ENCODE measurements at places on chromosomes 7 and 10. TPM values are rescaled to one million over a fixed set of nuclear protein-coding genes. Genes with fewer than 3 reads are reported as not detected.

GRCh38 chr7:5197811-5198210 lies 7.8 kb downstream of the WIPI2 start:
- peaks cover 40% of the 10 kb centered on the region for H3K36me3 ChIP-seq
- no peaks in the 10 kb centered on the region for H3K27me3 ChIP-seq
- no peak for DNase-seq
- H3K4me3 ChIP-seq: no peak overlapping the region
- no peak overlapping the region for H3K27ac ChIP-seq

- H3K36me3 ChIP-seq: no peaks in the 10 kb centered on the region
- no peak for DNase-seq
- peaks cover 8% of the 10 kb centered on the region for H3K4me1 ChIP-seq
- H3K27me3 ChIP-seq: peaks cover 21% of the 10 kb centered on the region
- no peak overlapping the region for H3K4me3 ChIP-seq
- no peak overlapping the region for H3K27ac ChIP-seq
Measured at GRCh38 chr7:128274884-128275603, 34.0 kb downstream of the LEP start.

DNA sequence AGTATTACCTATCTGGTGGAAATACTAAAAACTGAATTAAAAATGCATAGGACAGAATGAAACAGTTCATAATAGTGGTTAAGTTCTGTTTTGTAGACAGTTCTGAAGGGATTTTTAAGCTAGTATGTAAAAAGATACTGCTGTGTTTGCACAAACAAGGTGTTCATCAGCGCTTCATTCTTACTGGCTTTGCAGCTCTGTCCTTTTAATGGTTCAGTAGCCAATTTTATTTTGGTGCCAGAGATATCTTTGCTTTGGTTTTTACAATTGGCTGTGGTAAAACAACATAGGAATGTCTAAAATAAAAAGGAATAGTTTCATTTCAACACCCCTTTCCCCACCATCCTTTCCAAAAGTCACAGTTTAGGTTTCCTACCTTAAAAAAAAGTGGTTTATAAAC lies 33.0 kb downstream of the STAM start:
- H3K36me3 ChIP-seq: no peaks in the 10 kb centered on the region
- H3K4me3 ChIP-seq: no peak overlapping the region
- peak overlapping the region; percentile 81 for H3K27ac ChIP-seq
- no peaks in the 10 kb centered on the region for H3K27me3 ChIP-seq
- DNase-seq: no peak

DNA sequence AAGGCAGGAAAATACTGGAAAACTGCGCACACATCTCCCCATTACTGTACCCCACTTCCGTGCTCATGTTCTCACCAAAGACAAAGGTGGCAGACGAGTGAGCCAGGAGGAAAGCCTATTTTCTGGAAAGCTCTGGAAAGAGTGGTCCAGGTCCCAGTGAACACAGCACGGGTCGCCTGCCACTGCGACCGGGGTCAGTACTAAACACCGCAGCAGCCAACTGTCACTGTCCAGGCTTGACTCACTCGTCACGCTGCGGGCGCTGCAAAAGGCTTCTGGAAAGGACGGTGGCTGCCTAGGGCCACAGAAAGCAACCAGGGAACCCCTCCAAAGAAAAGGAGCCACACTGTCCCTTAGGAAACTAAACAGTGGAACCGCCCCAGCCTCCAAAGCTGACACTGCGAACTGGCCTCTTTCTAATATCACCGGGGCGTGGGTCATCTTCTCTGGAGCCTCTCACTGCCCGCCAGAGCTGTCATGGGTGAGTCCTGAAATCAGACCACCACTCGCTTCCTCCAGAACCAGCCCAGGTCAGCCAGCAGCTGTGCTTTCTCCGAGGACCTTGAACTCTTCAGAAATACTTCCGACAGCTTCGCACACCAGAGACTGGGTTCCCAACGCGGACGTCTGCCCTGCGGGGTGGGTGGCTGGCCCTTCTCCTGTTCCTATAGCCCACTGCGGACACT lies 4.0 kb downstream of the RADIL start:
- no peaks in the 10 kb centered on the region for H3K4me1 ChIP-seq
- H3K4me3 ChIP-seq: peak overlapping the region; percentile 24
- no peaks in the 10 kb centered on the region for H3K27me3 ChIP-seq
- no peak for DNase-seq
- peak overlapping the region; percentile 46 for H3K27ac ChIP-seq

GRCh38 chr7:97819161-97819560 lies 53.0 kb downstream of the ASNS start:
- no peak for DNase-seq
- H3K4me3 ChIP-seq: no peak overlapping the region
- no peak overlapping the region for H3K27ac ChIP-seq
- H3K4me1 ChIP-seq: no peaks in the 10 kb centered on the region

- H3K4me3 ChIP-seq: no peak overlapping the region
- H3K4me1 ChIP-seq: no peaks in the 10 kb centered on the region
- DNase-seq: no peak
- no peaks in the 10 kb centered on the region for H3K27me3 ChIP-seq
Measured at GRCh38 chr7:155555116-155555695, 8.8 kb upstream of the CNPY1 start.

DNA sequence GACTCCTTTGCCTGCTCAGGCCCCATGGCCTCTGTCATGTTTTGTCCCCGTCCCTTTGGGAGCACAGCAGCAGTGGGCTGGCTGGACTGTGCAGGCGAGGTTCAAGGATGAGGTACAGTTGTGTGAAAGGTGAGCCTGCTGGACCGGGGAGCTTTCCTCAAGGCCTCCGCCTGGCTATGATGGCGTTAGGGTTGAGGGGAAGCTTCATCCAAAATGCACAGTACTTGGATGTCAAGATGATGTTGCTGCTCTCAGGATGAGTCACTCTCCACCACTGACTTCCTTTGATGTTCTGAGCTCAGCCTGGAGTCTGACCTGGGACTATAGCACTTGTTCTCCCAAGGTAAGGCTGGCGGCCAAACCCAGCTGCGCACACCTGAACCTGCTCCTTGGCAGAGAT lies 152.7 kb upstream of the SHH start:
- no peak overlapping the region for H3K4me3 ChIP-seq
- H3K4me1 ChIP-seq: no peaks in the 10 kb centered on the region
- H3K27ac ChIP-seq: no peak overlapping the region
- peaks cover 3% of the 10 kb centered on the region for H3K27me3 ChIP-seq

GRCh38 chr7:121681700-121682099 lies 191.3 kb upstream of the PTPRZ1 start:
- no peak overlapping the region for H3K27ac ChIP-seq
- H3K27me3 ChIP-seq: no peaks in the 10 kb centered on the region
- H3K4me1 ChIP-seq: no peaks in the 10 kb centered on the region
- no peaks in the 10 kb centered on the region for H3K36me3 ChIP-seq

GRCh38 chr10:69628891-69629290 lies 1.2 kb upstream of the FAM241B start:
- H3K36me3 ChIP-seq: no peaks in the 10 kb centered on the region
- H3K27ac ChIP-seq: no peak overlapping the region
- peaks cover 2% of the 10 kb centered on the region for H3K27me3 ChIP-seq
- H3K4me3 ChIP-seq: no peak overlapping the region
- H3K4me1 ChIP-seq: no peaks in the 10 kb centered on the region
- no peak for DNase-seq

GRCh38 chr10:102007796-102008195 lies 48.2 kb downstream of the ARMH3 start:
- H3K27ac ChIP-seq: no peak overlapping the region
- no peaks in the 10 kb centered on the region for H3K4me1 ChIP-seq
- peaks cover 53% of the 10 kb centered on the region for H3K36me3 ChIP-seq

GRCh38 chr7:29611941-29612544 lies 48.4 kb downstream of the PRR15 start:
- no peak for DNase-seq
- H3K4me3 ChIP-seq: no peak overlapping the region
- no peak overlapping the region for H3K27ac ChIP-seq
- H3K4me1 ChIP-seq: no peaks in the 10 kb centered on the region
- H3K36me3 ChIP-seq: no peaks in the 10 kb centered on the region
- no peaks in the 10 kb centered on the region for H3K27me3 ChIP-seq

DNA sequence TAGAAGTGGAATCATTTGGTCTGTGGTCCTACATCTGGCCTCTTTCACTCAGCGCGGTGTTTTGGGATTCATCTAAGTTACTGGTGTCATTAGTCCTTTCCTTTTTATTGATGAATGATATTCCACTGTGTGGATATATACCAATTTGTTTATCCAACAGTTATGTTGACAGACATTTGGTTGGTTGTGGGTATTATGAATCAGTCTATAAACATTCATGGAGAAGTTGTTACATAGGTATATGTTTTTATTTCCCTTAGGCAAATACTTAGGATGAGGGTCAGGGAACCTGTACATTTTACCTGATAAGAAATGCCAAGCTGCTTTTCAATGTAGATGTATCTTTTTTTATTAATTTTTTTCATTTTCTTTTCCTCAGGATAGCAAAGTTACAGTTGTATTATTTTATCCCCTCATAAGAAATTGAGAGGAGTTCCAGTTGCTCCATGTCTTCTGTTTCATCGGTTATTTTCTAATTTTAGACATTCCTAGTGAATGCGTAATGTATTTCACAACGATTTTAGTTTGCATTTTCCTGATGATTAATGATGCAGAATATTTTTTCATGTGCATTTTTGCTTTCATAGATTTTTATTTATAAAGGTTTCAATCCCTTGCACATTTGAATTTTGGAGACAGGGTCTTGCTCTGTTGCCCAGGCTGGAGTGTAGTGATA lies 203.8 kb upstream of the SH2B2 start:
- H3K4me3 ChIP-seq: no peak overlapping the region
- H3K27me3 ChIP-seq: no peaks in the 10 kb centered on the region
- H3K36me3 ChIP-seq: peaks cover 9% of the 10 kb centered on the region
- DNase-seq: no peak

- H3K4me3 ChIP-seq: no peak overlapping the region
- no peaks in the 10 kb centered on the region for H3K27me3 ChIP-seq
- no peak overlapping the region for H3K27ac ChIP-seq
- H3K36me3 ChIP-seq: no peaks in the 10 kb centered on the region
Measured at GRCh38 chr7:143967398-143967797, 12.8 kb downstream of the OR2F1 start.

DNA sequence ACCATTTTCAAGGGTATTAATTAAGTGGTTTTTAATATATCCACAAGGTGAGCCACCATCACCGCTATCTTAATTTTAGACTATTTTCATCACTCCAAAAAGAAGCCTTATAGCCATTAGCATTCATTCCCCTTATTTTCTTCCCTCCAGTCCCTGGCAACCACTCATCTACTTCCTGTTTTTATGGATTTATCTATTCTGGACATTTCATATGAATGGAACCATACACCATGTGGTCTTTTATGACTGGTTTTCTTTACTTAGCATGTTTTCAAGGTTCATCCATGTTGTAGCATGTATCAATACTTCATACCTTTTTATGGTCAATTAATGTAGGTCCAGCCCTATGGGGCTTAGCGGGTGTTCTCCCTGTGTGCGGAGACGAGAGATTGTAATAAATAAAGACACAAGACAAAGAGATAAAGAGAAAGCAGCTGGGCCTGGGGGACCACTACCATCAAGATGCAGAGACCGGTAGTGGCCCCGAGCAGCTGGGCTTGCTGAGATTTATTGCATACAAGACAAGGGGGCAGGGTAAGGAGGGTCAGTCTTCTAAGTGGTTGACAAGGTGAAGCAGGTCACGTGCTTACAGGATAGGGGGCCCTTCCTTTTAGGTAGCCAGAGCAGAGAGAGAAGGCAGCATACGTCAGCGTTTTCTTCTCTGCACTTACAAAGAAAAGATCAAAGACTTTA lies 14.6 kb downstream of the WBP1L start:
- H3K36me3 ChIP-seq: no peaks in the 10 kb centered on the region
- H3K4me3 ChIP-seq: no peak overlapping the region
- DNase-seq: no peak
- H3K27ac ChIP-seq: peak overlapping the region; percentile 64
- peaks cover 16% of the 10 kb centered on the region for H3K4me1 ChIP-seq

DNA sequence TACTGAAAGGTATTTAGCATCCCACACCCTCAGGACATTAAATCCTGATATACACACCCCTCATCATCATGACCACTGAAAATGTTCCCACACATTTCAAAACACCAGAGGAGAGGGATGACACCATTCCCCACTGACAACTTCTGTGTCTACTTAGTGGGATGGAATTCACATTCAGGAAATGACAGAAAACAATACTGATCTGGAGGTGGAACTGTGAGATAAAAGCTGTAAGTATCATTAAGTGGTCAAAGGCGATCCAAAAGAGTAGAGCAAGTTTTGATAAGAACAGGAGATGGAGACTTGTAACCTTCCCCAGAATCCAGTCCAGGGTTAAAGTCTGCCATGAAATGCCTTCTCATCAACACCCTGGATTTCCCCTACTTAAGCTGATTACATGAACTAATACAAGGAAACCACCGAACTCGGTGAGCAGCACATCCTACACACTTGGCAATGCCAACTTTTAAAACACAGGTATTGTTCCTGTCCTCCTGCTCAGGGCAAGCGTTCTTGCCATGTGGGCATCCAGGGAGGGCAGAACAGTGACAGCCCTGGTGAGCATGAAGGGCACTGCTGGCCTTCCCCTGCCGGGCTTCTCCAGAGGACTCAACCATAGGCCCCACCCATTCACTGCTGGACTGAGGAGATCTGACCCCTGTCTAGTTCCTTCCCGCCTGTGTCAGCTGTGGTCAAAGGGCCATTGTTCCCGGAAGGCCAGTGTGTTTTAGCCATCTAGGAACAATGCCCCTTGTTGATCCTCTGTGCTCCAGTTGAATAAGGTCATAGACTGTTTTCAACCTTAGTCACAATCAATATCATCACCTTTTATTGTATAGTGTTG lies 85.0 kb downstream of the SGMS1 start:
- H3K36me3 ChIP-seq: no peaks in the 10 kb centered on the region
- H3K4me3 ChIP-seq: no peak overlapping the region
- no peaks in the 10 kb centered on the region for H3K4me1 ChIP-seq
- no peaks in the 10 kb centered on the region for H3K27me3 ChIP-seq
- H3K27ac ChIP-seq: no peak overlapping the region

- H3K27me3 ChIP-seq: no peaks in the 10 kb centered on the region
- H3K27ac ChIP-seq: no peak overlapping the region
- H3K36me3 ChIP-seq: no peaks in the 10 kb centered on the region
- H3K4me3 ChIP-seq: no peak overlapping the region
- DNase-seq: no peak
- H3K4me1 ChIP-seq: no peaks in the 10 kb centered on the region
Measured at GRCh38 chr7:9407816-9408215, 974.4 kb downstream of the NXPH1 start.

- H3K4me1 ChIP-seq: peaks cover 13% of the 10 kb centered on the region
- no peaks in the 10 kb centered on the region for H3K36me3 ChIP-seq
- H3K4me3 ChIP-seq: no peak overlapping the region
Measured at GRCh38 chr10:113007343-113007771, 57.3 kb downstream of the TCF7L2 start.

- H3K4me1 ChIP-seq: peaks cover 19% of the 10 kb centered on the region
- H3K27ac ChIP-seq: peak overlapping the region; percentile 10
- H3K4me3 ChIP-seq: no peak overlapping the region
- H3K27me3 ChIP-seq: no peaks in the 10 kb centered on the region
Measured at GRCh38 chr7:437329-438251, 82.1 kb downstream of the PDGFA start.

GRCh38 chr7:93558705-93559614 lies 15.6 kb downstream of the CALCR start:
- H3K27ac ChIP-seq: no peak overlapping the region
- DNase-seq: no peak
- H3K4me3 ChIP-seq: no peak overlapping the region

- peaks cover 23% of the 10 kb centered on the region for H3K4me1 ChIP-seq
- DNase-seq: no peak
- no peaks in the 10 kb centered on the region for H3K36me3 ChIP-seq
- H3K4me3 ChIP-seq: no peak overlapping the region
- peaks cover 94% of the 10 kb centered on the region for H3K27me3 ChIP-seq
Measured at GRCh38 chr7:23467806-23468525, 2.3 kb downstream of the IGF2BP3 start.

Gene WDFY4
- total RNA-seq: 0.94 TPM

Gene PON1
- not detected for total RNA-seq

Gene NUTM2A
- 0.39 TPM for total RNA-seq

Gene GNG11
- total RNA-seq: 4.6 TPM

Gene MSRB2
- 28.9 TPM for total RNA-seq

Gene SLC18A3
- total RNA-seq: not detected

Gene AKR1C4
- 0.35 TPM for total RNA-seq

Gene ELOVL3
- not detected for total RNA-seq

Data from gastrocnemius medialis (tissue), 4 donors.